ENCODE measurements at places on chromosomes 5 and 9. TPM values are rescaled to one million over a fixed set of nuclear protein-coding genes. Genes with fewer than 3 reads are reported as not detected.

PCDHA1 gene
- under 0.01 TPM for total RNA-seq

ZNF354C gene
- total RNA-seq = 6.1 TPM

MRNIP gene
- total RNA-seq = 3.9 TPM

PDGFRB gene
- 9.5 TPM for total RNA-seq

OMD gene
- total RNA-seq = not detected

FTMT gene
- not detected for total RNA-seq

TMEM174 gene
- not detected for total RNA-seq

CCDC183 gene
- total RNA-seq = 0.22 TPM

FRMPD1 gene
- not detected for total RNA-seq

CATSPER3 gene
- total RNA-seq = under 0.01 TPM

WDR31 gene
- 0.20 TPM for total RNA-seq

PCDHA4 gene
- total RNA-seq = under 0.01 TPM

NEUROG1 gene
- total RNA-seq = not detected

RASEF gene
- total RNA-seq = under 0.01 TPM

EXD3 gene
- 18.7 TPM for total RNA-seq

AMACR gene
- 6.8 TPM for total RNA-seq

SPATA9 gene
- total RNA-seq = not detected

PPIC gene
- total RNA-seq = 34.9 TPM

PPWD1 gene
- 39.3 TPM for total RNA-seq

SLC34A3 gene
- total RNA-seq = not detected

SOX30 gene
- not detected for total RNA-seq

SPATA31E1 gene
- total RNA-seq = not detected

PARP8 gene
- total RNA-seq = 0.22 TPM

MORN5 gene
- total RNA-seq = not detected

IFNA13 gene
- total RNA-seq = not detected

PPP2R2B gene
- not detected for total RNA-seq

CDH10 gene
- under 0.01 TPM for total RNA-seq

AHRR gene
- total RNA-seq = 1.4 TPM

KDM4C gene
- total RNA-seq = 19.2 TPM

HTR4 gene
- not detected for total RNA-seq

PCDHB5 gene
- total RNA-seq = 1.8 TPM

CCNI2 gene
- not detected for total RNA-seq

LCN1 gene
- not detected for total RNA-seq

PCDHB13 gene
- total RNA-seq = 2.6 TPM

LRRC19 gene
- total RNA-seq = not detected

TMEM232 gene
- 0.44 TPM for total RNA-seq
